Right cardiac atrium (tissue), 5 donors: ENCODE measurements at places on chromosomes 6 and 20. TPM values are rescaled to one million over a fixed set of nuclear protein-coding genes. Genes with fewer than 3 reads are reported as not detected.

DNA sequence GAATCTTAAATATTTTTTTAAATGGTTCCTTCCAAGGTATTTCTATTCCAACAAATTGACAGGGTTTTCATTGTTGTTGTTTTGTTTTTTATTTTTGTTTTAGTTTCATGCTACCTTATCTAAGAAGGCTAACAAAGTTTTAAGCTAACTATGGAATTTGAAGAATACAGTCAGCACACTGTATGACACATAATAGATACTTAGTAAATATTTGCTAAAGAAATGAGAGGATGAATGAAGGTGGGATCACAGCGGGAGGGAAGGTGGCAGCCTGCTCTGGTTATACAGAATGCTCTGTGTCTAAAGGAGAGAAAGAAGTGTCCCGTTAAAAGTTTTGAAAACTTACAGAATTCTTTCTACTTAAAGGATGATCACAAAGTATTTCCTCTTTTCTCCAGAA lies 43.7 kb upstream of the DST start:
- no peak for DNase-seq

Gene DAAM2
- 11.5 TPM for total RNA-seq

GRCh38 chr20:62359043-62359490 lies 8.0 kb downstream of the LAMA5 start:
- DNase-seq: no peak

Gene BPIFB2
- not detected for total RNA-seq

Gene CASS4
- 0.51 TPM for total RNA-seq

Gene PTCRA
- total RNA-seq: not detected

Gene NKAIN4
- total RNA-seq: not detected
